ENCODE measurements at places on chromosomes 1 and 21.

DNA sequence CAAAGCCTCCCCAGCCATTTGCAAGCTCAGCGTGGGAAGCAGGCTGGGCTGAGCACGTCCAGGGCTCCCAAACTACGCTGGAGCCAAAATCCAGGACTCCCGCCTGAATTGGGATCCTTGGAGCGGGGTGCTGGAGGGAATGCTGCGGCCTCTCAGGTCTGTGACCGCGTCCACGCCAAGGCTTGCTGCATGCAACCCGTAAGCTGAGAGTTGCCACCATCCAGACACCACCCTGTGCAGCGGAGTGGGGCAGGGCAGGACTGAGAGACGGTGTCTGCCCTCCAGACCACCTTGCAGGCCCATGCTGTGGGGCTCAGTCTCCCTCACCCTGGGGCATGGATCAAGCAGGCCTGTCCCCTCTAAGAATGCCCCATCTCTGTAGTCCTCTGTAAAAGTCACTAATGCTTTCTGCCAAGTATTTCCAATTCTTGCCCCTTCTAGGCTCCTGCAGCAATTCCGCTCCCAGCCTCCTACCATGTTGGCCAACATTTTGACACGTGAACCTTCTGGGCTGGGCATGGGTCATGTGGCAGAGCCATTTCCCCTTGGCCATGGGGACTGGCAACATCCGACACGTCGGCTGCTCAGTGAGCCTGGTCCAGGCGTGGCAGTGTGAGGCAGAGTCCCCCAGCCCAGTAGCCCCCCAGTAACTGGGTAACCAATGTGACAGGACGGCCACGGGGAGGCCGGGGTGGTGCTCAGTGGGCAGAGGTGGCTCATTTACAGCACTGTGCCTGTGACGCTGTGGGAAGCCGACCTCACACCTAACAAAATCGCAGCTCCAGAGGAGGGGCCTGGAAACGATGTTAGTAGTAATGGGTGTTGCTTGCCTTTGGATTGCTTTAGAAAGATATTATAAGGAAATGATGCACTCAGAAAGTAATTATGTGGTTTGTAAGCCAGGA lies 57.9 kb upstream of the PDE9A start:
- no peak for DNase-seq

DNA sequence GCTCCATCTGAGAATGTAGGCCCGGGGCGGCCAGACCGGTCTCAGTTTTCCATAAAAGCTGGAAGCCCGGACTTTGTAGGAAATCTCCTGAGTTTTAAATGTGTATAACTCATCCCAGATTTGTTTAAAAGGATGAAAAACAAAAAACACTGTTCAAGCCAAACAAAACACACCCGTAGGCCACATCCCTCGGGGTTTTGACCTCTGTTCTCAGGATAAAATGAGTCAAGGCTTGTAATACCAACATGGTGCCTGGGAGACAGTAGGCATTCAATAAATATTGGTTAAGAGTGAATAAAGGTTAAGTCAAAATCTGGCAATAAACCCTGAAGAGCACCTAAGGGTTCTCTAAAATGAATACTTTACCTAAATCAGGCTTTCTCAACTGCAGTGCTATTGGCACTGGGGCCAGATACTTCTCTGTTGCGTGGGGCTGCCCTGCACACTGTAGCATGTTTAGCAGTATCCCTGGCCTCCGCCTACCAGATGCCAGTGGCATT lies 55.0 kb downstream of the KAZN start:
- DNase-seq, result no peak

DNA sequence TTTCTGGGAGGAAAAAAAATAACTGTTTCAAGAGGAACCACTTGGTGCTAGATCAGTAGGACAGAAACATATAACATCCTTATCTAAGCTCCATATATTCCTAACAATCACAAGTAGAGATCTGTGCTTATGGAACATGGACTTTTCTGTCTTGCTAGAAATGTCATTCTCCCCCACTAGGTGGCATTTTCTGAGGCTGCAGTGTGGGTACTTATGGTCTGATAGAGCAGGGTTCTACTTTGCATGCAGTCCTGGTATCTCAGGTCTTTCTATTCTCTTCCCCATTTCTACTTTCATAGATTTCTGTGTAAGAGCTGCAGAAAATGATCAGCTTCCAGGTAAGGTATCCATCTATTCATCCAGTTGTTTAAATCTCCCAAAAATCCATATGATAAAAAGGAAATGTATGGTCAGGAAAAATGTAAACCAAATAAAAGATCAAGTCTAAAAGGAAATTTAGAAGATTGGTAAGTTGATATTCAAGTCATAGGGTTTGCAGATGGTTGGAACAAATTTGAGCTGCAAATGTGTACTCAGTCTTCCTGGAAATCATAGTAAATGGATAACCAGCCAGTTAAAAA lies 1.5 kb downstream of the ZNF684 start:
- DNase-seq, result peak; percentile 11

DNA sequence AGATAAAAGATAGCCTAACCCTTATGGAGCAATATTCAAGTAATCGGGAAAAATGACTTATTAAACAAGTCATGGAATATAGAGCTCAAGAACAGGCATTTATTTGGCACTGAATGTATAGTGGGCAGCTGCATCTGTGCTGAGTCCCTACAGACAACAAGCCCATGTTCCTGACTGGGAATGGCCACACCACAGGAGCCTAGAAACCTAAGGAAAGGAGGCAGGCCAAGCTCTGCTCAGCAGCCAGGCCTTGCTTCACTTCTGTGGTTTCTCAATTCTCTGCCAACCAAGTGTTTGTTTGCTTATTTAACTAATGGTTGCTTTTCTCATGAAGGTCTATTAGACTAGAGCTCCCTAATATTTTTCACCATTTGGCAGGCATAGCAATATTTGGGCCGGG lies 21.5 kb downstream of the AK2 start:
- no peak for DNase-seq

GRCh38 chr1:227776331-227776771 lies 39.1 kb upstream of the PRSS38 start:
- no peak for DNase-seq

- DNase-seq, result no peak
Observed at GRCh38 chr21:44047996-44048560, 36.0 kb downstream of the TRAPPC10 start.

- no peak for DNase-seq
Observed at GRCh38 chr1:228013131-228013934, 6.5 kb downstream of the WNT3A start.

GRCh38 chr1:64598100-64598571 lies 128.2 kb downstream of the CACHD1 start:
- no peak for DNase-seq

GRCh38 chr1:14795589-14795988 lies 197.1 kb downstream of the KAZN start:
- no peak for DNase-seq

- no peak for DNase-seq
Observed at GRCh38 chr1:10986525-10986890, 25.9 kb upstream of the TARDBP start.

DNA sequence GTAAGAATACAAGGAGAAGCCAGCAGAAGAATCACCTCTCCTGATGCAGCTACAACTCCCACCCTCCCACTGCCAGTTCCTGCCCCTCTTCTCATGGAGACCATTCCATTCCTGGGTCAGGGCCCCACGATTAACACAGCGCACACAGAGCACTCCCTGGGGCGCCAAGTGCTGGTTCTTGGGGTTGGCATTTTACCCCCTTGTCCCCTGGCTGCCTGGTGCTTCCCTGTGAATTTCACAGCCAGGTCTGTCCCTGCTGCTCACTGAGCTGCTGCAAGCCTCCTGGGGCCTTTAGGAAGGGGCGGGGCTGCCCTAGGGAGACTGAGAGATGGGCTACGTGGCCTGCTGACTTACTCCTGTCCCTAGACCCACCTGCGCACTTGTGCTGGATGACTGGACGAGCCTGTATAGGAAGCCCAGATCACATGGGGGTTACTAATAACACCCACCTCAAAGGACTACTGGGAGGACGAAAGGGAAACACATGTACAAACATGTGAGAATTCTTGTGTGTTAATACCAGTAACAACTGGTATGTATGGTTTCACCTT lies 4.8 kb downstream of the ZNF672 start:
- no peak for DNase-seq

DNA sequence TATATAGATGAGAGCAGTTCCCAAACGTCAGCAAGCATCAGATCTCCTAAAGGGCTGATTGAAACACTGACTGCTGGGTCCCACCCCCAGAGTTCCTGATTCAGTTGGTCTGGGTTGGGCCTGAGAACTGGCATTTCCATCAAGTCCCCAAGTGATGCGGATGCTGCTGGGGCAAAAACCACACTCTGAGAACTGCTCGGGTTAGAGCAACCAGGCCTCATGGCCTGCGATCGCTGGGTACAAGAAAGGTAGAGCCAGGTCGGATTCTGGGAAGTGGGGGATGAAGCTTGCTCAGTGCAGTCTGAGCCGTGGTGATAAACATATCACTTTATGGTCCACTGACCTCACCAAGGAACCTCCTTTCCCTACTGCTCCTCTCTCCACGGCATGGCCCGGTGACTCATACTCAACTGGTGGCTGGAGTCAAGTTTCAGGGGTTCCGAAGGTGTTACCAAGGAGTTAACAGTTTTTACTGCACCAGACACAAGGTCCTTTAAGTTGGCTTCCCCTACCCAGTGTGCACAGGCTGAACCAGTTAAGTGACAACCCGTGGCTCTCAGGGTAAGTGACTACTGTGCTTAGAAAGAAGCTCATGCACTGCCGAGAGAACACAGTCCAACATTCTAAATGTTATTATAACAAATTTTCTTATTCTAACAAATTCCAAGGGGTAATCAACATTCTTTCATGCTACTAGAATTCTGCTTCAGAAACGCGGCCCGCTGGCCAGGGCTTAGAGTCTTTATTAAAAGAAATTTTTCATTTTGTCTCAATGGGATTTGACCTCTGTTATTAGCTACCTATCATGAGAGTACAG lies 153.5 kb downstream of the TGFBR3 start:
- no peak for DNase-seq

GRCh38 chr1:173469656-173470055 lies 7.5 kb upstream of the PRDX6 start:
- no peak for DNase-seq

GRCh38 chr1:53641481-53642214 lies 97.3 kb downstream of the GLIS1 start:
- no peak for DNase-seq

- DNase-seq, result no peak
Observed at GRCh38 chr1:115975569-115976061, 698 bp upstream of the SLC22A15 start.

DNA sequence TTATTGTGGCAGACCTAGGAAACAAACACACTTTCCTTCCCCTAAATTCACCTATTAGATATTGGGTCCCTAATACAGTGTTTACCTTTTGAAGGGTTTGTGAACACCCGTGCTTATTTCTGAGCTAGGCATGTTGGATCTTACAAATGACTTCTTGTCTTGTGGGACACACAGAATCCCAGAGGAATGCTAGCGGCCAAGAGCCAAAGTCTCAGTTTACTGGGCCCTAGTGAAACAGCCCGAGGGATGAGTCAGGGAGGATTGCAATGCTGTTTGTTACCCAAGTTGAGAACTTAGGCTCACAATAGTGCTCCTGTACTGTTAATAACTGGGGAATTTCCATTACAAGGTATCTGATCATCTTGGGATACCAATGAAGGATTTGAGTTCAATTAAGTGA lies 100.1 kb upstream of the AKT3 start:
- no peak for DNase-seq

- DNase-seq, result no peak
Observed at GRCh38 chr1:116699605-116700004, 32.1 kb upstream of the IGSF3 start.

GRCh38 chr1:38138498-38139233 lies 92.1 kb upstream of the POU3F1 start:
- no peak for DNase-seq

DNA sequence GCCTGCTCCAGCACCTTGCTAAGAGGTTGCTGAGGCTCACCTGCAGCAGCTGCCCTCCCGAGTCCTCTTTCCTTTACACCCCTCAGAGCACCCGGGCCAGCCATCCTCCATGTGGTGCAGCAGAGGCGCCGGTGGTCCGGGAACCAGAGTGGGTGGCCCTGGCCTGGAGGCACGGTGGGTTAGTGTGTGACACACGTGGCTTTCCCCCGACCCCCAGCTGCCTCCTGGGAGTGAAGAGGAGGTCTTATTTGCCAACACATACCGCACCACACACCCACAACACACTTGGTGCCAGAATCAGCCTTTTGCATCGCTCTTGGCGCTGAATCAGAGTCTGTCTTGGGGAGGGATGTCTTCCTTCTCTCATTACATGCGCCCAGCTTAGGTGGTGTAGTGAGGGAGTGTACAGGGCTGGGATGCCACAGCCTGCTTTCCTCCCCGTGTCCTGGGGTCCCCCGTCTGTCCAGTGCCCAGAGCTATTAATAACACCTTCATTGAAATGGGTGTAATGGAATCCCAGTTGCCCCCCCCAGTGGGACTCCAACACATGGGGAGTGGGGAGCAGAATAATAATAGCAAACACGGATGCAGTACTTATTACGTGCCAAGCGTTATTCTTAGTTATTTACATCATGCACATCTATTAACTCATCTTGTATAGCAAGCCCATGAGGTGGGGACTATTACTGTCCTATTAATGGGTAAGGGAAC lies 38.2 kb downstream of the MAPKAPK2 start:
- DNase-seq, result no peak

GRCh38 chr1:162674034-162674608 lies 41.9 kb downstream of the DDR2 start:
- DNase-seq, result no peak

- DNase-seq, result no peak
Observed at GRCh38 chr1:29946057-29946456, 709.7 kb downstream of the PTPRU start.

GRCh38 chr1:57109883-57110282 lies 144.1 kb upstream of the C8B start:
- no peak for DNase-seq

DNA sequence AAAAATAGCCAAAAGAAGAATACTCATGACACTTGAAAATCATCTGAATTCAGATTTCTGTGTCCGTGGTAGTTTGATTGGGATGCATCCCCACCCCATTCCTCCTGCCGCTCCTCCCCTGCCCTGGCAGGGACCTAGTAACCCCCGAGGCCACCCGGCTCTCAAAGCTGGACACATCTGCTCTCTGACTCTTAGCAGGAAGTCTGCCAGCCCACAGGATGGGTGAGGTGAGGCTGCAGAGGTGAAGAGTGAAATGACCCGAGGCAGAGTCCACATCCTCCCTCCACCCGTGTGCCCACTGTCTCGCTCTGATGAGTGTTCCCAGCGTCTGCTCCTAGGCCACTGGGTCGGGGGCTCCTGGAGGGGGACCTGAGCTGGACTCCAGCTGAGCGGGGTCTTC lies 308.5 kb upstream of the VAMP3 start:
- DNase-seq, result no peak
